ENCODE measurements at places on chromosomes 3 and 15.

DNA sequence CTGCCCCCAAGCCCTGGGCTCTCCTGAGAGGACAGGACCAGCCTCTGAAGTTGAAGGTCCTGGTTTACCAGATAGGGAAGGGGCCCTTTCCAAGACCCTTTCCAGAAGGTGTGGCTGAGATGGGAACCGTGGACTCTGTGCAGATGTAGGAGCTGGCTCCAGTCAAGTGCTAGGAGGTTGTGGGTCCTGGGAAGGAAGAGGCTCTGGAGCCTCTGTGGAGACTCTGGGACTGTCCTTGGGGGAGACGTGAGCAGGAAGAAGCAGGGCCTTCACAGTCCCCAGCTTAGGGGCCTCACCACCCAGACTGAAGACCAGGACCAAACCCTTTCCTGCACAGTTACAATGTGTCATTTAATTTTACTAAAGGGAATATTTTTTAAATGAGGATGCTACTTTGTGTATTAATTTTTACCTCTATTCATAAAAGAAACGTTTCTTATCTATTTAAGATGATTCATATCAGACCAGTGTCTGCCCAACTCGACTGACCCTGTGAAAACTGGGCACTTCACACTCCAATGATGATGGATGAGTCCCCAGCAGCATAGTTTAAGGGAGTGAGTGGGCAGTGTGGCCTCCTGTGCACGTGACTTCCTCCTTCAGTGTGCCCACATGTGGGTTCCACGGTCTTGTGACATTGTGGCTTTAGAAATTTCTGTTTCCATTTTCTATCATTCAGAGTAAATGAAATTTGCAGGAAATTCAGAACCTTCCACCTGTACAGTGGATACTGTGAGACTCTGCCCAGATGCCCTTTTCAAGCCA lies 10.9 kb downstream of the CCR5AS start:
- DNase-seq, result no peak

GRCh38 chr3:117407317-117407716 lies 697.7 kb downstream of the TUSC7 start:
- DNase-seq, result no peak

DNA sequence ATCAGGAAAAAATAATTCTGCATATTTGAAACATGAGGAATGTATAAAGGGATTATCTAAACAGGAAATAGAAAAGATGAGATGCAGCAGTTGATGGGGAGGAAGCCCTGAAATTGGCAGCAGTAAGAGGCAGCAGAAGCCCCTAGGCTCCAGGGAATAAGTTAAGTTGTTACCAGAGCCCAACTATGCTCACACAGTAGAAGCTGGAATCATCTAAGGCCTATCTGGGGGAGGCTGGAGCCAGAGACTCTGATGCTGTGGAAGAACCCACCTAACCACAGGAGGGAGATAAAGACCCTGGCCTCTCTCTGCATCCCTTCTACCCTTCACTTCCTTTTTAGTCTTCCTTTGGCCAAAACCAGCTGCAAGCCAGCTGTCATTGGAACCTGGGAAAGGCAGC lies 519.7 kb downstream of the DIPK2A start:
- DNase-seq, result no peak

GRCh38 chr3:134013280-134013679 lies 16.4 kb downstream of the SLCO2A1 start:
- DNase-seq, result no peak

- DNase-seq, result no peak
Measured at GRCh38 chr3:101212730-101213129, 107.6 kb downstream of the IMPG2 start.

DNA sequence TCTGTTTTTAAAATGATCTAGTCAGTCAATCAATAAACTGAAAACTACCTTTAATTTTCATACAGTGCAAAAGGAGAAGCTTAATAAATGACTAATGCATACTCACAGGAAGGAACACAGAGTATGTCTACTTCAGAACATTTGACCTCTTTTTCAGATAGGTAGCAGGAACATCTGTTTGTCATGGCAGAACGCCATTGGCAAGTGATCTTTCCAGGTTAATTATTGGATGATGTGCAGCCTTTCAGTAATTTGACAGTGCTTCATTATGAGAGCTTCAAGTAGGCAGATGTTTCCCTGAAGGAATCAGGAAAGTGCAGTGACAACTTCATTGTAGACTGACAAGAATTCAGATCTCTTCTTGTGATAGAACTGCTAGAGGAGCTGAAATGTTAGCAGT lies 325.0 kb downstream of the OTOL1 start:
- DNase-seq, result no peak

GRCh38 chr15:35101335-35101734 lies 16.2 kb upstream of the NANOGP8 start:
- no peak for DNase-seq

DNA sequence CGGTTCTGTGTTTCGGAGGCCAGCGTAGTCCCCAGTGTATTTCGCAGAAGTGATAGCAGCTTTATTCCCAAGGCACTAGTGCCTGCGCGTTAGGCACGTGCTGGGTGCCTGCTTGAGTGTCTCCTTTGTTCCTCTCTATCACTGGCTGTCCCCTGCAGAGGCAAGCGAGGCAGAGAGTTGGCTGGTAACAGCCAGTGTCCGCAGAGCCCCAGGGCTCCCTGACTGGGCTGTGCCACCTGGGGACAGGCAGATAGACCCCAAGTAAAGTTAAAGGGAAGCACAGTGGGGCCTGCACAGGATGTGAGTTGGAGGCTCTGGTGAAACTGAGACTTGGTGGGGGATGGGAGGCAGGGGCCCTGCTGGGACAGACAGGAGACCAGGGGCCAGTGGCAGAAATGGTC lies 50.7 kb downstream of the APBA2 start:
- DNase-seq, result no peak

DNA sequence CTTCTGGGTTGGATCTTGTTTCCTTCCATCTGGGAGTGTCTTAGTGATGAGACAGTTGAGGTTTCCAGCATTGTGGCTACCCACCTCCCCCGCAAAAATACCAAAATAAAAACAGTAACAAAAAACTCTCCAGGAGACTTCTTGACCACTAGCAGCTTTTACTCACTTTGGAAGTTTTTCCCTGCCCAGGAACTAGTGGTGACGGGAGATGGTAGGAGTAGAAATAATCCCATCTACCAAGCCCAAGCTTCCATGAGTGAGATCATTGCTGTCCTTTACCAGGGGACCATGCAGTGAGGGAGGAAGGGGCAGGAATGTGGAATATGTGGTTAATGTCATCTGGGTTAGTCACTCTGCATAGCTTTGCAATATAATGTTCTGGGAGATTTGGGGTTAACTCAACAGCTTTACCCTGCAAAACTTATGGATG lies 187.7 kb downstream of the ITPR1 start:
- no peak for DNase-seq

- peak; percentile 30 for DNase-seq
Measured at GRCh38 chr3:183534249-183534648, 21.3 kb downstream of the KLHL6 start.

GRCh38 chr15:79973456-79974195 lies 2.6 kb upstream of the BCL2A1 start:
- DNase-seq, result no peak

DNA sequence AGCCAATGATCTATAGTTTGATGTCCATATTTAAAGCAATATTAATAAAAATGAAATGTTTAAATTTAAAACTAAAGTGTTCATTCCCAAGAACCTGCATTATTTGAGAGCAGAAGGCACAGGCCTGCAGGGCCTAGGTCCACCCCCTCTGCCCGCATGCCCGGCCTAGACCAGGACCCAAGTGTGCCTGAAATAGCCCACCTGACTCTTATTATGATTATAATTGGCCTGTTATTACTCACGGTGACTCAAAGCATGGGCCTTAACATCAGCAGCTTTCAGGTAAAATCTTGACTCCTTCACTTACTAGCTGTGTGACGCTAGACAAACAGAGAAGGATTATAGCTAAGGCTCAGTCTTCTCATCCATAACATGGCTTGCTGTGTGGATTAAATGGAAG lies 128.8 kb downstream of the PLCL2 start:
- DNase-seq, result no peak

DNA sequence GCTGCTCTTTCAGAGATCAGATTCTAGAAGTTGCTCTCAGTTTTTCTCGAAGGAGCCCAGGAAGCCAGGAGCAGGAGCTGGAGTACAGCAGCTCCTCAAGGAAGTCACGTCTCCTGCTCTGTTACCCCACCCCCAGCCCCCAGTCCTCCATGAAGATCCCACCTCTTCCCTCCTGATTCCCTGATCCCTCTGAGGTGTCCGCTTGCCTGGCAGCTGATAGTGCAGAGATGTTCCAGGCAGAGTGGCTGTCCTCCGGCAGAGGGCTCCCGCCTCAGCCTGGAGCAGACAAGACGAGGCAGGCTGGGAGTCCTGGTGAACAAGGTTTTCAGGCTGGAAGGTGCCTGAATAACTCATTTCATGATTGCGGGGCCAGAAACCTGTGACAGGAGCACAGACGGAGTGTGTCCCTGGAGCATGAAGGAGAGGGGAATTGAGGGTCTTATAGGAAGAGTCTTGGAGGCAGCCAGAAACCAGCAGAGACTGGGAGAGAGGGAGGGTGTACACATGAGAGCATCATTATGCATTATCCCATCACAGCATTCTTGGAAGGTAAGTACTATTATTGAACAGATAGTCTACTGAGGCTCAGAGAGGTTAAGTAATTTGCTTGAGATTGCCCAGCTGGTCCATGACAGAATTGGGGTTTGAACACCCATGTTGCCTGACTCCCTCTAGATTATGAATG lies 1.2 kb downstream of the HRH1 start:
- DNase-seq, result peak; percentile 20

- no peak for DNase-seq
Measured at GRCh38 chr3:72143966-72144717, 359.2 kb upstream of the PROK2 start.

DNA sequence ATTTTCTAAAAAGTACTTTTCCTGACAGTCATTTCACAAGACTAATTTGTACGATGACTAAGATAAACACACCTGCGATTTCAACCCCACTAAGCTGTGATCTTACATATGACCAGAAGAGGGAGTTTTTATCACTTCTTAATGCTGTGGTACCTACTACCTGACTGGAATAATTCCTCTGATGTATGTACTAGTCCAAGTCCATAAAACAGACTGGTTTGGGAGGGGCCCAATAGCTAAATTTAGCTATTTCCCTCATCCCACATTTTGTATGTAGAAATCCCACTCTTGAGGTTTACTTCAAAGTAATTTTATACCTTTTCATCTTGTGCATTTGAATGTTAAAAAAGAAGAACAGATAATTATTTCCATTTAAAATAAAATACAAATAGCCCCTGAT lies 49.7 kb upstream of the SCAANT1 start:
- peak; percentile 28 for DNase-seq

GRCh38 chr15:92937901-92938300 lies 37.8 kb downstream of the CHD2 start:
- DNase-seq, result no peak

GRCh38 chr3:9695345-9695744 lies 8.3 kb upstream of the CPNE9 start:
- no peak for DNase-seq

DNA sequence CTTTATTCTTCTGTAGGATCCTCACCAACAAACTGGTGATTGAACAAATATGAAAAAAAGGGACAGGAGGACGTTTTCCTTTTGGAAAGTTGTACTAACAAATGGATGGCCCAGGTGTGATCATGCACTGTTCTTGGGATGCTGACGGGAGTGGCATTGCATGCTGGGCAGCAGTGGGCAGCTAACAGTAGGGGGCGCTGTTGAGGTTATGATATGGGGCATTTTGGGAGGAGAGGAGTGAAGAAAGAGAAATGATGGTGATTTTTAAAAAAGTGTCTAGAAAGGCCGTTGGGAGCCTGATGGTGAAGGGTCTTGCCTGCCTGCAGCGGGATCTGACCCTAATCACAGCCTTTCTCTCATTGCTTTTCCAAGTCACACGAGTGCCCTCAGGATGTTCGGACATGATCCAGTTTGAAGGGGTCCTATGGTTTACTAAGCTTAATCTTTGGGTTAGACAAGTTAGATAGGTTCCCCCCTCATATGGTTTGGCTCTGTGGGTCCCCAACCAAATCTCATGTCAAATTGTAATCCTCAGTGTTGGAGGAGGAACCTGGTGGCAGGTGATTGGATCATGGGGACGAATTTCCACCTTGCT lies 46.2 kb upstream of the PRTG start:
- no peak for DNase-seq

- no peak for DNase-seq
Measured at GRCh38 chr3:29384640-29385039, 103.8 kb downstream of the RBMS3 start.

GRCh38 chr3:20564966-20565365 lies 379.0 kb upstream of the SGO1 start:
- no peak for DNase-seq

DNA sequence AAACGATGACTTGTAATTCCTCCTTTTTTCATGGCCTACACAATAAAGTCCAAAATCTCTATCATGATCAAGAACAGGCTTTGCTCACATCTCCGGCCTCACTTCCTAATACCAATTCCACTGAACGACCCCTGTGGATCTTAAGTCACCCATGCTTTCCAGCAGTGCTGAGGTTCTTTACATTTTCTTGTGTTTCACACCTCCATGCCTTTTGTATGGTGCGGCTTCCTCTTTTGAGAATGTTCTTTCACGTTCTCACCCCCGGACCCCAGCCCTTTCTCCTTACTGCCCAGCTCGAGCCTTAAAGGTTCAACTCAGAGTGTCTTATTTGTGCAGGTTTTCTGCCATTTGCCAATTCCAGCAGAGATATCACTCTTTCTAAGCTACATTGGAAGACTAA lies 70.1 kb downstream of the CSNK1G1 start:
- no peak for DNase-seq

DNA sequence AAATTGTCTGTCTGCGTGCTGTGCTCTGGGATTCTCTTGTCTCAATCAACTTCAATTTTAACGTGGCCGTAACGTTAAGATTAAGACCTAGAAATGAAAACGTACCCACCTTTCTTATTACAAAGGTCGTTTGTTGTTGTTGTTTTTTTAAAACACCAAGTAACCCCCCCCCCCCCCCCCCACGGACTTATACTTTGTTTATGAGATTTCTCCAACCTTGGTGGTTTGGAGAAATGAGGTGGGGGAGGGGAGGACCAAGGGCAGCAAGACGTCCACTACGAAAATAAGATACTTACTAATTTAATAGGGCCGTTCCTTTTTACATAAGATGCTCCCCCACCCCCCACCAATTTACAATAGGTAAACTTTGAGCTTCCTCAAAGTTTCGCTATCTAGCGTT lies 244.4 kb upstream of the TOPAZ1 start:
- no peak for DNase-seq

GRCh38 chr3:123026565-123027291 lies 835 bp downstream of the SEMA5B start:
- DNase-seq, result no peak

- no peak for DNase-seq
Measured at GRCh38 chr3:182201456-182202168, 489.9 kb downstream of the SOX2 start.
